ENCODE measurements at places on chromosomes 13 and 19. TPM values are rescaled to one million over a fixed set of nuclear protein-coding genes. Genes with fewer than 3 reads are reported as not detected.

ZNF730 gene
- 0.31 TPM for total RNA-seq

ZNF790 gene
- total RNA-seq: 6.9 TPM

DNA sequence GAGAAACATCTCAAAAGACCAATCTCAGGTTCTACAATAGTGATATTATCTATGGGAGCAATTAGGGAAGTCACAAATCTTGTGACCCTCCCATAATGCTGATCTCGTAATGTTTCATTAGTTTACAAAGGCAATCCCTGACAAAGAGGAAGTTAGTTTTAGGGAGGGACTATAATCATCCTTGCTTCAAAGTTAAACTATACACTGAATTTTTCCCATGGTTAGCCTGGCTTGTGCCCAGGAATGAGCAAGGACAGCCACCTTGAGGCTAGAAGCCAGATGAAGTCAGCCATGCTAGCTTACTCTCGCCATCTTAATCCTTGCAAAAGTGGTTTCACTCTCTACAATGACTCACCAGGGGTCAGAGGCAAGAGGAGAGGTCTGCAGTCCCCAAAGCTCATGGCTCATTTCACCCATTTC, 5.4 kb downstream of the CEACAM3 start:
- no peak for DNase-seq

RFPL4AL1 gene
- total RNA-seq: not detected

DNA sequence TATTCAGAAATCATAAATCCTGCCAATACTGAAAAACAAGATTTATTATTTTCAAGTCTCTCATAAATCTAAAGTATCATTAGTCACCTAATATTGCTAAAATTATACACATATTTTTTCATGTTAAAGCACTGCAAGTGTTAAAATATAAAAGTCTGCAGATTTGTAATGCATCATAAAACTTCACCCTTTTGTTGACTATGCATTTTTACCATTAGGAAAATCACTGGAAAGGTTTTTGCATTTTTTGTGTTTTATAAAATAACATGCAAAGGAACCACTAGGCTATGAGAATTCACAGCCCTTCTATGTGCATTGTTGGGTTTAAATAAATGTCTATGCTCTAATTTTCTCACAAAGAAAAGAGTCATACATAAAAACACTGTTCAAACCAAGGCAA, 407.3 kb downstream of the DACH1 start:
- DNase-seq: no peak

TEX101 gene
- not detected for total RNA-seq

DCLK1 gene
- not detected for total RNA-seq

DNA sequence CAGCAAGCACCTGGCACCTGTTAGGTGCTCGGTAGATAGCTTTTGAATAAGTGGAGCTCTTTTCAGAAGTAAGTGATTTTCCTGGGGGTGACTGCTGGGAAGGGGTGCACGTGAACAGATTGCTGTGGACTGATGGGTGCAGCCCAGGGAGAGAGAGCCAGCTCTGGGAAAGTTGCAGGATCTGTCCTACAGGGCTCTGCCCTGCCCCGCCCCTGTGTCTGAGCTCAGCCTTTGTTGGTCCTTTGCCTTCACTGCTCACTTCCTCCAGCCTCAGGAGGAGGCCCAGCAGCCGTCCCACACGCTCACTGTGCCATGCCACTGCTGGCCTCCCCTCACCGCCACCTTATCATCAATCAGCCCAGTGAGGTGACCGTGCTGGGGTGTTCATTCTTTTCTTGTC, 33.7 kb upstream of the TEX29 start:
- no peak for DNase-seq
